Activated CD8-positive, alpha-beta T cell treated with anti-CD3 and anti-CD28 coated beads for 36 hours (primary cell): ENCODE measurements at places on chromosomes 7 and 10. TPM values are rescaled to one million over a fixed set of nuclear protein-coding genes. Genes with fewer than 3 reads are reported as not detected.

Gene GIMAP1
- total RNA-seq, result 8.7 TPM

Gene CNPY1
- total RNA-seq, result not detected

Gene MSMB
- total RNA-seq, result not detected

Gene HYAL4
- not detected for total RNA-seq

Gene GATA3
- total RNA-seq, result 24.4 TPM

Gene THNSL1
- total RNA-seq, result 9.9 TPM

Gene RBP3
- not detected for total RNA-seq

Gene PRKAR1B
- 49.9 TPM for total RNA-seq

Gene CBLL1
- 38.2 TPM for total RNA-seq

GRCh38 chr10:78155722-78156121 lies 122.1 kb downstream of the RPS24 start:
- no peak overlapping the region for H3K4me3 ChIP-seq
- no peaks in the 10 kb centered on the region for H3K4me1 ChIP-seq
- no peaks in the 10 kb centered on the region for H3K27me3 ChIP-seq
- no peaks in the 10 kb centered on the region for H3K36me3 ChIP-seq
- no peak for DNase-seq

DNA sequence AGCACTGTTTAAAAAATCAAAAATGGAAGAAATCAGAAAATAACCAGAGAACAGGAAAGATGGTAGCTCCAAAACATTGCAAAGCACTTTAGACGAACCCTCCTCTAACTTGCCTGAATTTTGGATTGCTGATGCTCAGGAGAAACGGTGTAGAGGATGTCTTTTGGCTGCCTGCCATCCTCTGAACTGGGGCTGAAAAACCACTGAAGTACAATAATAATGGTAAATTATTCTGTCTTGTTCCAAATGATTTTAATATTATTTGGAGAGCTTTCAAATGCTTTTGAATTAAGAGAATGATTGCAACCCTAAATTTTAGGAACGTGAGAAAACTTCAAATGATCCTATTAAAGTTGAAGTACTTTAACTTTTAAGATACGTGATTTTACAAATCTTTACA lies 167.3 kb upstream of the SLC13A1 start:
- DNase-seq, result no peak
- H3K4me3 ChIP-seq, result no peak overlapping the region
- no peak overlapping the region for H3K27ac ChIP-seq
- H3K36me3 ChIP-seq, result no peaks in the 10 kb centered on the region
- H3K27me3 ChIP-seq, result no peaks in the 10 kb centered on the region
- H3K4me1 ChIP-seq, result no peaks in the 10 kb centered on the region

GRCh38 chr10:76981251-76981650 lies 656.4 kb downstream of the KCNMA1 start:
- H3K4me3 ChIP-seq, result no peak overlapping the region
- no peaks in the 10 kb centered on the region for H3K36me3 ChIP-seq

DNA sequence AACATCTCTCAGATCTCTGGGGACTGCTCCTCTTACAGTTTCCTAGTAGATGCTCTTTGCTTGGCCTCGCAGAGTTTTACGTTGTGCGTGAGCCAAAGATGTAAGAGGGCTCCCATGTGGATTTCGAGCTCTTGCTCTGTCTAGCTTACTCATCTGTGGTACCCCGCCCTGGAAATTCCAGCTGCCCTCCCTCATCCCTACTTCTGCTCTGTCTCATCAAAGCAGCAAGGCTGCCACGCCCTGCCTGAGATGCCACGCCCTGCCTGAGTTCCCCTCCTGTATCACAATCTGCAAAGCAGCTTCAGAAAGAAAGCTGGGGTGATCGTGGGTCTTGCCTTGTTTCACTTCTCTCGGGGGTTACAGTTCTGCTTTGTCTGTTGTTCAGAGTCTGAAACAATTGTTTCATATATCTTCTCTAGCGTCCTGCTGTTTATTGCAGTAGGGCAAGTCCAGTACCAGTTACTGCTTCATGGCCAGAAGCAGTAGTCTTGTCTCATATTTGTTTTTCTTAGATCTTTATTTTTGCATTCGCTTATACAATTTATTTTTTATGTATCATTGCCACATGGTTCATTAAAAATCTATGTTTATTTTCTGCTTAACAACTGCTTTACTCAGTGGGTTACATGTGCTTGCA lies 36.1 kb upstream of the CCNY start:
- H3K27ac ChIP-seq, result no peak overlapping the region
- no peak for DNase-seq
- peaks cover 11% of the 10 kb centered on the region for H3K27me3 ChIP-seq
- no peaks in the 10 kb centered on the region for H3K36me3 ChIP-seq

- H3K27ac ChIP-seq, result no peak overlapping the region
- no peak overlapping the region for H3K4me3 ChIP-seq
- H3K4me1 ChIP-seq, result no peaks in the 10 kb centered on the region
Observed at GRCh38 chr7:34747176-34747781, 89.3 kb downstream of the NPSR1 start.

GRCh38 chr10:128185627-128186026 lies 59.4 kb upstream of the MKI67 start:
- no peak for DNase-seq
- no peak overlapping the region for H3K27ac ChIP-seq
- H3K36me3 ChIP-seq, result peaks cover 4% of the 10 kb centered on the region
- H3K4me1 ChIP-seq, result peaks cover 31% of the 10 kb centered on the region
- no peak overlapping the region for H3K4me3 ChIP-seq

GRCh38 chr10:61406242-61406641 lies 46.9 kb downstream of the TMEM26 start:
- no peaks in the 10 kb centered on the region for H3K36me3 ChIP-seq
- no peak for DNase-seq
- no peak overlapping the region for H3K27ac ChIP-seq
- H3K4me3 ChIP-seq, result no peak overlapping the region

DNA sequence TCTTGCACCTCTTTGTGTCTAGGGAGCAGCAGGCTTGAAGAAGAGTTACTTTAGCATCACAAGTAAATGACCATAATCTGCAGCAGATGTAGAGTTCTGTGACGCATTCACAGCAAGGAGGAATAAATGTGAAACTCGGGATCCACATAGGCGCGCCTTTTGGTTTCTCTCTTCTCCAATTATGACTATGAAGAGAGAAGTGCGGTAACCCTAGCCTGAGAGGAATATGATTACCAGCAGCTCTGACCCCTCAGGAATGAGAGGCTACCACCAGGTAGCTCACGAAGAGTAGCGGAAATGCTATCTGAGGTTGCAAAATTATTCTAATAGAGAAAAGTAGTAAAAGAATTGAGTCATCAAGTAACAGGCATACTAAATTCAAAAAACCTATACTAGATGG lies 25.2 kb upstream of the DMTF1 start:
- peaks cover 2% of the 10 kb centered on the region for H3K27me3 ChIP-seq
- no peaks in the 10 kb centered on the region for H3K36me3 ChIP-seq
- no peaks in the 10 kb centered on the region for H3K4me1 ChIP-seq
- no peak overlapping the region for H3K27ac ChIP-seq

GRCh38 chr7:93910076-93910994 lies 4.0 kb downstream of the GNGT1 start:
- DNase-seq, result no peak
- no peak overlapping the region for H3K4me3 ChIP-seq
- no peaks in the 10 kb centered on the region for H3K4me1 ChIP-seq
- no peaks in the 10 kb centered on the region for H3K36me3 ChIP-seq

DNA sequence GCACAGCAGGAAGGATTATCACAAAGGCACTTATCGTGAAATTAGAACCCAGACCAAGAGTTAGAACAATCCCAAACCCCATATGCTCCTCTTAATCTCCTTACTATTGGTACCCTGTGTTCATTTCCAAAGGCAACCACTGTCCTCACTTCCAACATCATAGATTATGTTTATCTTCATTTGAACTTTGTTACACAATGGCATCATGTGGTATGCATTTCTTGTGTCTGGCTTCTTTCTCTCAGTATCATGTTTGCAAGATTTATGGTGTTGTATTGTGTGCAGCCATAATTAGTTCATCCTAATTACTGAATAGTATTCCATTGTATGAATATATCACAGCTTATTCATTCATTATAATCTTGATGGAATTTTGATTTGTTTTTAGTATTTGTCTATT lies 124.6 kb upstream of the SEC61G start:
- no peak overlapping the region for H3K4me3 ChIP-seq
- no peak overlapping the region for H3K27ac ChIP-seq
- no peaks in the 10 kb centered on the region for H3K4me1 ChIP-seq
- H3K27me3 ChIP-seq, result peaks cover 4% of the 10 kb centered on the region

DNA sequence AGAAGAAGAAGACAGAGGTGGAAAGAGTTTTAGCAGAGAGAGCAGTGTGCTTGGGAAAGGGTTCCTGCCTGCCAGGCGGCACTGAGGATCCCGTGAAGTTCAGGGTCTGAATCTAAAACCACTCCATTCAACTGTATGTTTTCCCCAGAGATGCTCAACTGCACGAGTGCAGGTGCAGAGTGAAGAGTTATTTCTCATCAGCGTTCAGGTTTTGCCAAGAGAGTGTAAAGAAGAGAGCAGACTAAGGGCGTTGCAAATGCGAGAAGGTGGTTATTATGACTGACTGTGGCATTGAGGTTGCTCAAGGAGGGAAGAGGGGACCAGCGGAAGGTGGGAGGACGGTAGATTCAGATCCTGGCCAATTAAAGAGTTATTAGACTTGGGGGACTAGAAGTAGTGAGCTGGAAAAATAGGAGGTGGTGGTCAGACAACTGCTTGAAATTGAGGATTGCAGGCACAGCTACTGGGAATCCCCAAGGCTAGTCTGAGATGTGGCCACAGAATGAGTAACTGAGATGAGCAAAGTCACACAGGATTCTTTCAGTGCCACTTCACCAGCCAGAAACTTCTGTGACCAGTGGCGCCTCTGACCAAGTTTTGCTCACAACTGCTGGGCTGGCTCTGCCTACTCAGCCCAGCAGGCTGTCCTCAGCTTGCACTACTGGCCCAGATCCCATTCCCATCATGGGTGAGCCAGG lies 29.1 kb downstream of the STRA8 start:
- H3K4me1 ChIP-seq, result no peaks in the 10 kb centered on the region
- no peaks in the 10 kb centered on the region for H3K36me3 ChIP-seq
- H3K27me3 ChIP-seq, result peaks cover 2% of the 10 kb centered on the region
- no peak overlapping the region for H3K27ac ChIP-seq

DNA sequence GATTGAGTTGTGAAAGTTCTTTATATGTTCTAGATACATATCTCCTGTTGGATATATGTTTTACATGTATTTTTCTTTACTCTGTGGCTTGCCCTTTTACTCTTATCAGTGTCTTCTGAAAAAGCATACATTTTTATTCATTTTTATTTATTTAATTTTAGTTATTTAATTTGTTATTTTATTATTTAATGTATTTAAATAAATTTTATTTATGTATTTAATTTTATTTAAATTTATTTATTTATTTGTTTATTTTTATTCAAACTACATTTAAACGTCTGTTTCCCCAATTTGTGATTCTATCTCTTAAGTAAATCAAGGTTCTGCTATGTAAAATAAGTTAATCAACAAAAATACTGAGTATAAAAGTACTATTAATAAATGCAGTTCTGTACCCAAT lies 279.1 kb upstream of the AKR1E2 start:
- H3K27me3 ChIP-seq, result peaks cover 12% of the 10 kb centered on the region
- H3K36me3 ChIP-seq, result no peaks in the 10 kb centered on the region
- H3K4me3 ChIP-seq, result no peak overlapping the region
- no peak for DNase-seq
- H3K27ac ChIP-seq, result no peak overlapping the region

- H3K4me1 ChIP-seq, result no peaks in the 10 kb centered on the region
- no peak overlapping the region for H3K27ac ChIP-seq
- DNase-seq, result no peak
- H3K4me3 ChIP-seq, result no peak overlapping the region
- no peaks in the 10 kb centered on the region for H3K27me3 ChIP-seq
Observed at GRCh38 chr10:34886906-34887642, 72.0 kb upstream of the PARD3 start.

GRCh38 chr7:20417260-20417659 lies 86.6 kb downstream of the ITGB8 start:
- no peaks in the 10 kb centered on the region for H3K4me1 ChIP-seq
- DNase-seq, result no peak
- H3K4me3 ChIP-seq, result no peak overlapping the region

DNA sequence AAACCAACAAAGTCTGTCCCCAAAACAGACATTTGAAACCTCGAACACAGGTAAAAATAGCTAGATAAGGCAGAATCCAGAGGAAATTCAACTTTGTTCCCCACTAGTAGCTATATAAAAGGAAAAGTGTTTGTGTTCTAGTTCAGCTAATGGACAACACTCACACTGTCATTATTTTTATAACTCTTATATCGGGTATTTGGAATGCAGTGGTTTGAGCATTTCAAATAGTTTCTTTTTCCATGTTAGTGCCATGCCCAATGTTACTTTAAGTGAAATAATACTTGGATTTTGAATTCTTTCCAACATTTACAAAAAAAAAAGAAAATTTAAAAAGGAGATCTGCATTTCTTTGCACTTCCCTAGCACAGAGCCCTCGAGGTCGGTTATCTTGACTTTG lies 213.6 kb downstream of the DOCK4 start:
- H3K27ac ChIP-seq, result no peak overlapping the region
- H3K4me3 ChIP-seq, result no peak overlapping the region
- no peak for DNase-seq
- H3K36me3 ChIP-seq, result no peaks in the 10 kb centered on the region
- H3K4me1 ChIP-seq, result no peaks in the 10 kb centered on the region

GRCh38 chr10:111030042-111030750 lies 46.6 kb upstream of the ADRA2A start:
- no peak overlapping the region for H3K4me3 ChIP-seq
- no peak overlapping the region for H3K27ac ChIP-seq
- DNase-seq, result no peak

DNA sequence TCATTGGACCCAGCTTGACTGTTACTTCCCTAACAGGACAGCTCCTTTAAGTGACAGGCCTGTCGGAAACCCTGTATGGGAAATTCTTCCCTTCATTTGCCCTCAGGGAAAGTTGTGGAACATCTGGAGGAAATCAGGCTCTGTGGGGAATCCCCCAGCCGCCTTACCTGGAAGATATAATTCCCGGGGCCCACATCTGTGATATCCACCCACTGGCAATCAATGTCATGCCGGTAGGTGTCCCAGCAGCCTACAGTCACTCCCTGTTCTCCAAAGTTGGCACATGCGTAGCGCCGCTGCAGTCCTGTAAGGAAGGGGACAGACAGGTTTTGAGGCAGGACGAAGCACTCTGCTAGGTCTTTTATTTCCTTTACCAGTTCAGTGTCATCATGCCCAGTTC lies 16.6 kb downstream of the LOXL4 start:
- no peak overlapping the region for H3K4me3 ChIP-seq
- no peak for DNase-seq
- peaks cover 8% of the 10 kb centered on the region for H3K36me3 ChIP-seq
- no peaks in the 10 kb centered on the region for H3K27me3 ChIP-seq
- no peaks in the 10 kb centered on the region for H3K4me1 ChIP-seq

DNA sequence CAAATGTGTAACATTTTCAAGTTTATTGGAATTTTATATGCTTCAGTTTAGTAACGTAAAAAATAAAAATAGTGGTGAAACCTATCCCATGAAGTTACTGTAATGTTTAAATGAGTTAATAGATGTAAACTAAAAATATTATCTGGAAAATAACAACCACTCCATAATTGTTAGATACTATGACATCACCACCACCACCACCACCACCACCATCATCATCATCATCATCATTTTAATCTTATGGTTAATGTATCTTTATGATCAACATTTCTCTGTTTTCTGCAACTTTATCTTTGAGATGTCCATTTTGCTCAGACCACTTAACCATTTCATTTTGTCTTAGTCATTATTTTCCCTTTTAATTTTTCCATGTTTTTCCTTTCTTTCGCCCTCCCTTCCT lies 23.4 kb upstream of the CACNA2D1 start:
- DNase-seq, result no peak
- no peak overlapping the region for H3K4me3 ChIP-seq
- H3K27ac ChIP-seq, result no peak overlapping the region
- H3K4me1 ChIP-seq, result no peaks in the 10 kb centered on the region
- no peaks in the 10 kb centered on the region for H3K36me3 ChIP-seq
